Fibroblast of pulmonary artery (primary cell): ENCODE measurements at places on chromosomes 7 and 10.

DNA sequence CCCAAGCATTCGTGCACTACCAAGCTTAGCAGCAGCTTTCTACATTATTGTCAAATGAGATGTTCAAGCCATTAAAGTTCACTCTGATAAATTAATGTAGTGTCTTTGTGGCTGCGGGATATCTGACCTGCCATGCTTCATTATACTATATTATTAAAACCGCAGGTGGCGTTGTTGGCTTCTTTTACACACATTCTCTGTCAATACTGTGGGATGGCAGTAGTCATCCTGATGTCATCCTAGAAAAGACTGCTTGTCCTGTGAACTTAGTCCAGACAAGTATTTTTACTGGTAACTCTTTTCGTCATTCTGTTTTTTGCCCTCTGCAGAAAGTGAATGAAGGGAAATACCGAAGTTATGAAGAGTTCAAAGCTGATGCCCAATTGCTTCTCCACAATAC is 103.9 kb downstream of the ZMYND11 start:
- DNase-seq, result peak; percentile 9

GRCh38 chr10:77667426-77668324 is 30.1 kb upstream of the KCNMA1 start:
- no peak for DNase-seq

GRCh38 chr10:35433851-35434426 is 97.6 kb downstream of the CCNY start:
- peak; percentile 55 for DNase-seq

DNA sequence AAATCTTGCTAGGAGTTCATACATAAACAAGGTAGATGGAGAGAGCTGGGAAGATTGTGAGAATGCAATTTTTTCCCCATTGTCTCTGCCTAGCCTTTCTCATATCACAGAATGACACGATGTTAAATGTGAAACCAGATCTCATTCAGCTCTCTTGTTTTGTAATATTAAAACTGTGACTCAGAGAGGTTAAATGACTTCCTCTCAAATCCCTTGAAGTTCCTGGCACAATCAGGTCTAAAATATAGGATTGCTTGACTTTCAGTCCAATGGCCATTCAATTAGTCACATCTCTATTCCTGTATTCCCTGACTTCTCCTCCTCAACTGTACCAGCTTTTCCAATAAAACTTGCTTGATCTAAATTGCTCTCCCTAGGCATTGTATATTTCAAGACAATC is 3.1 kb downstream of the ANKRD22 start:
- DNase-seq, result peak; percentile 70
